ENCODE measurements at places on chromosomes 1 and 21.

DNA sequence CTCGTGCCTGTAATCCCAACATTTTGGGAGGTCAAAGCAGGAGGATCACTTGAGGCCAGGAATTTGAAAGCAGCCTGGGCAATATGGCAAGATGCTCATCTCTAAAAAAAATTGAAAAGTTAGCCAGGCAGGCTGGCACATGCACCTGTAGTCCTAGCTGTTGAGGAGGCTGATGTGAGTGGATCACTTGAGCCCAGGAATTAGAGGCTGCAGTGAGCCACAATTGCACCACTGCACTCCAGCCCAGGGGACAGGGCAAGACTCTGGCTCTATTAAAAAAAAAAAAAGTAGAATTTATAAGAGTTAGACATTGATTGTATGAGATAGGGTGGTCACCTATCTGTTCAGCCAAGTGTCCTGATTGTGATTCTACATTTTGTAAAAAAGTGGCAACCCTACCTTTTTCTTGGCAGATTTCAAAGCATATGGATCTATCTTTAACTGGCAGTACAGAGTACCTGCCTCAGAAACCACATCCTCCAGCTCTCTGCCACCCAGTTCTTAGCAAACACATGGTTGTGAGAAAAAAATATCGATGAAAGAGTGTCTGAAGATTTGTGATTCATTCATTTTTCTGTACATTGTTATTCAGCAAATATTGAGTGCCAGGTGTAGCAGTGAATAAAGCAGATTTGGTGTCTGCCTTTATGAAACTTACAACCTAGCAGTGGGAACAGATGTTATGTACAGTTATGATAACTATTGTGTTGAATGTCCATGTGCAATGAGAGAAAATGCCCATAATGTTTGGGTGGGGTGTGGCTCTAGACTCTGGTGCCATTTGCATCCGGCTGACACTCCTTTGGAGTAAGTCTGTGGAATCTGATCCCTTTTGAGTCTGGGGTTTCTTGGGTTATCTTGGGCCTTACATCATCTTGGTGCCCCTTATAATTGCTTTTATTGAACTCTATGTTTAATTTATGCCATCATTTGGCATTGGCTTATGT lies 82.5 kb downstream of the ST3GAL3 start:
- no peak for DNase-seq

GRCh38 chr1:72137656-72138055 lies 144.7 kb downstream of the NEGR1 start:
- no peak for DNase-seq

- DNase-seq, result no peak
Observed at GRCh38 chr1:89799495-89799894, 21.3 kb upstream of the LRRC8D start.

GRCh38 chr1:35500439-35500838 lies 56.8 kb downstream of the KIAA0319L start:
- DNase-seq, result no peak

DNA sequence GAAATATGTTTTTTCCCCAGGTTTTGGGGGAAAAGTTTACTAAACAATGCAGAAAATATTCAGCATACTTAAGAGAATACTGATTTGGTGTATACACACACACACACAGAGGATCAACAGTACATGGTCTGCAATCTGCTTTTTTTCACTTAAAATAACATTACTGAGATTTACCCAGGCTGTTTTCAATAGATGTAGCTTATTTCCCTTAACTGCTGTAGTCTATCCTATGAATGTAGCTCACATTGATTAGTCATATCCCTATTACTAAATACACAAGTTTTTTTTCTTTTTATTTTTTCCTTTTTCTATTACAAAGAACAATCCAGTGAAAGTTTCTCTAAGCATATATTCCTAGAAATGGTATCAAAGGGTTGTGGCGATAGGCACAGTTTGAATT lies 266.7 kb upstream of the GREM2 start:
- no peak for DNase-seq

- DNase-seq, result no peak
Observed at GRCh38 chr1:30305061-30305460, 418.3 kb downstream of the MATN1 start.

GRCh38 chr1:162172311-162173102 lies 103.0 kb downstream of the NOS1AP start:
- no peak for DNase-seq

GRCh38 chr1:159668739-159669138 lies 45.6 kb downstream of the CRP start:
- no peak for DNase-seq

- no peak for DNase-seq
Observed at GRCh38 chr1:221356693-221357092, 385.2 kb downstream of the DUSP10 start.

DNA sequence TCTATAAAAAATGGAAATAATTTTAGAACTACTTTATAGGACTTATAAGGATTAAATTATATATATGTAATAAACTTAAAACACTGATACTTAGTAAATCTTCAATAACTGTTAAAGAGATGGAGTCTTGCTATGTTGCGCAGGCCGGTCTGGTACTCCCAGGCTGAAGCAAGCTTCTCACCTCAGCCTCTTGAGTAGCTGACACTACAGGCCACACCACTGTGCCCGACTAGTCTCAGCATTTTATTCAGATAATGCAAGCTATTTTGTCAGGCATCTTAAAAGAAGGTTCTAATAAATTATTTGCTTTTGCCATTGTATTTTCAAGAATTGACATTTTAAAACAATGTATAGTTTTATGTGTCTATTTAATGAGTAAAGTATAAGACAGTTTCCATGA lies 20.8 kb downstream of the CNST start:
- no peak for DNase-seq

- DNase-seq, result no peak
Observed at GRCh38 chr1:229942501-229942900, 124.5 kb upstream of the GALNT2 start.

- DNase-seq, result no peak
Observed at GRCh38 chr1:82453511-82454185, 652.9 kb downstream of the ADGRL2 start.

DNA sequence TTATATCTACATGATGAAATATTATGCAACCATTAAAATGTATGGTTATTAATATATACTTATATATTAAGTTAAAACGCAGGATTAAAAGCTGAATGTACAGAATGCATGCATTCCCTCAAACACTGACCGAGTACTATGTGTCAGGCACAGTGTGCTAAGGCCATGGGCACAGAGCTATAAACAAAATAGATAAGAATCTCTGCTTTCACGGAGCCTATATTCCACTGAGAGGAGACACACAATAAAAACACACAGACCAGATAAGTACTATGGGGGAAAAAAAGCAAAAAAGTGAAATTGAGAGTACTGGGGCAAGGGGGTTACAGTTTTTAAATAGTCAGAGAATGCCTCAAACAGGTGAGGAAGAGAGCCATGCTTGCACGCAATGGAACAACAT lies 62.7 kb downstream of the GPATCH2 start:
- DNase-seq, result no peak

DNA sequence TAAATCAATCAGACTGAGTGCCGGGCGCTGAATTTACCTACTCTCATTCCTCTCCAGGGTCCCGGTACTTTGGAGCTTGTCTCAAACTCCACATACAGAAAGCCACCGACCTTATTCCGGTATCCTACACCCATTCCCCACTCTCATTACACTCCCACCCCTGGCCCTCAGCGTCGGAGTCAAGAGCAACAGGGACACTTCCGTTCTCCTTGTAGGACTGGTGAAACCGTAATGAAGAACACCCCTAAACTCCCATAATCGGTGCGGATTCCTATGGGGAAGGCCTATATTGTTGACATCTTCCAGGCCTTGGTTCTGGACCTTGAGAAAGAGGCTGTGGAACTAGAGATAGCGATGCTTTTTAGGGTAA lies 798 bp downstream of the ZBED6 start:
- DNase-seq, result peak; percentile 39

GRCh38 chr1:21867451-21867996 lies 55.5 kb downstream of the LDLRAD2 start:
- DNase-seq, result no peak

DNA sequence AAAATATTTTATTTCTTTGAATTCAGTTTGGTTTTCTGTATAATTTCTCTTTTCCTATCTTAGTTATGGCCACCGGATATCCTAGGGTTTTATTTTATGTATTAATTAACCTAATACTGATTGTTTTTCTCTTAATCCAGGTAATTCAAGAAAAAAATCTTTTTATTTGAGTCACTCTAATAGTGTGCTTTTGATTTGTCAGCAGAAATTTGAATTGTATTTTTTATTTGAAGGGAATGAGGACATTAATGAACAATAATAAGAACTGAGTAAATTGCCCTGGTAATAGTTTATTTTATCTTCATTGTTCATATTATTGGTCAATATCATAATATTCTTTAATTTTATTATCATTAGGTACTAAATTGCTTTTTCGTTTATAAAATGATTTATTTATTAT lies 120.1 kb downstream of the USP25 start:
- DNase-seq, result no peak

DNA sequence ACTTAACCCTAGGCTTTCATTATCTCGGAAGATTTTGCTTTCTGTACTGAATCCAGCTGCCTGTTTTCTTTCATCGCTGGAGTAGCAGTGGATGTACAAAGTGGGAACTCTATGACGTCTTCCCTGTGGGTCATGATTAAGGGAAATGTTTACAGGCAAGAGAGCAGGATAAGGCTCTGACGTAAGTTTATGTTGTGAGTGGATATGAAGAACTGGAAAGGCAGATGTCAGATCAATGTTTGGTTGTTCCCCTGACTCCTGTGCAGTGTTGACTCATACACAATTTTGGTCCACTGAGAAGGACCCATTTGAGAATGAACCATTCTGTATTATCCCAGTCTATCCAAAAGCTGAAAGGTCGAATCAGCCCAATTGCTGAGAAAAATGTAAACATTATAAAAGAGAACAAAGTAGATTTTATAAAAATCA lies 292.4 kb downstream of the GRIK1 start:
- no peak for DNase-seq

DNA sequence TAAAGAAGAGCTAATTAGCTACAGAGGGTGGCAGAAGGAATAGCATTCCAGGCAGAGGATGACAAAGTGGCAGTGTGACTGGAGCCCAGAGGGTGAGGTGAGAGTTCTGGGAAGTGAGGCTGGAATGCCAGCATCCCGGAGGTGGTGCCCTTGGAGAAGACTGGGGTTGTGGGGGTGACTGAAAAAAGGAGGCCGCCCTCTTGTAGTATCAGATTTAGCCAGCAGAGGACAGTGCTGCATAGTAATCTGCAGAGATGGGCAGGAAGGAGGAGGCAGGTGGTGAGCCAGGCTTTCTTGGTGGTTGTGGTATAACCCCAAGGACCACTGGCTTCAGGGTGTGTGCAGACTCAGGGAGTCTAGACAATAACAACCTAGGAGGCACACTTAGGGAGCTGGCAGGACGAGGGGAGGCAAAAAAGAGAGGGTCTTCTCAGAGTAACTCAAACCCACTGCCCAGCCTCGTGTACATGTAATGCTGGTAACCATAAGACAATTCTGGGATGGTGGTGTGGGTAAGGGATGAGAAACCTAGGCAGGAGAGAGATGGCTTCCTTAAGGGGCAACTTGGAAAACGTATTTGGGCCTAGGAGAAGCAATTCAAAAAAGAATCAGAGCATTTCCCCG lies 30.5 kb downstream of the MROH7 start:
- DNase-seq, result peak; percentile 77

- peak; percentile 67 for DNase-seq
Observed at GRCh38 chr1:161185282-161185682, 8.0 kb upstream of the B4GALT3 start.

DNA sequence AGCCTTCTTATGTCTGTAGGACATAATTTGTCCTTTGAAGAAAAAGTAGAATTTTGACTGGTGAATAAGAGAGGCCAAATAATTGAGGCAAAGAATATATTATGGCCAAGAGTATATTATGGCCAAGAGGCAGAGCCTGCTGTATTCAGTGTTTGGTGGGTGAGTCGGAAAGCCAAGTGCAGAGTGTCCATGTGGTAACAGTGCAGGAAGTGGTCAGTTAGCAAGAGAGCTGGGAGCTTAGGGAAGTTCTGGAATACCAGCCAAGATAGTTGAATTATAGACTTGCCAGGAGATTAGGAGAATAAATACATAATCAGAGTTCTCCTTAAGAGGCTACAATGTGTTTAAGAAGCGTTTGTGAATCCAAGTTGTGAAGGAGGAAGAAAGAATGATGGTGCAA lies 131.5 kb upstream of the LMO4 start:
- no peak for DNase-seq

- peak; percentile 44 for DNase-seq
Observed at GRCh38 chr1:86774305-86775295, 70.2 kb downstream of the SH3GLB1 start.

- DNase-seq, result no peak
Observed at GRCh38 chr21:26449161-26449560, 123.9 kb downstream of the CYYR1 start.

DNA sequence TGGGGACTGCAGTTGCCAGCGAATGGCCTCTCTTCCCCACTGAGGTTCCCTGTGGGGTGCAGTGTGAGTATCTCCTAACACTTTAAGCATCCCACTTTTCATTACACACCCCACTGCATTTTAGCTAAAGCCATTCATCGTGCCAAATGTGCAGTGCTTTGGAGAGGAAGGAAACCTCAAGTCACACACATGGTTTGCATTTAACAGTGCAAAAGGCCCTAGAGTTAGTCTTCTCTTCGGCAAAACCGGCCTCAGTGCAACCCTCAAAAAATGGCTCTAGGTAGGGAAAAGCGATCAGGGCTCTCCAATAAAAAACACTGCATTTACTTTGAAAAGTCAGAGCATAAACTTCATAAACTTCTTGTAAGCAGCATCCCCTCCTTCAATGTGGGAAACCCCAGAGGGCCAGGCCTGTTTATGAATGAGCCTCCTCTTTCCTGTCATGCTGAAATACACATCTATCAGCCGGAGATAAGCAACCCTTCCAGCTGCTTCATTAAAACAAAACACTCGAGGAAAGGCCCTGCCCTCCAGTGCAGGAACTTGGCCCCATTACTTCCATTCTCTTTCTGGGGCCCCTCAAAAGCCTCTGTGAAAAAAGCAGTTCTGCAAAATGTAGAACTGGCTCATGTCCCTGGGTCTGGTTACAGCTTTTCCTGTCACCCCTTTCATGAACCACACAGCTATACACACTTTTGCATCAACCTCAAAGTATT lies 184.0 kb downstream of the CDC7 start:
- DNase-seq, result no peak

GRCh38 chr1:14912839-14913481 lies 240.6 kb upstream of the TMEM51 start:
- no peak for DNase-seq

- no peak for DNase-seq
Observed at GRCh38 chr1:9262096-9262986, 27.8 kb downstream of the H6PD start.

- no peak for DNase-seq
Observed at GRCh38 chr1:70528590-70529333, 117.7 kb downstream of the CTH start.

- DNase-seq, result no peak
Observed at GRCh38 chr1:83929184-83929583, 69.7 kb downstream of the TTLL7 start.

DNA sequence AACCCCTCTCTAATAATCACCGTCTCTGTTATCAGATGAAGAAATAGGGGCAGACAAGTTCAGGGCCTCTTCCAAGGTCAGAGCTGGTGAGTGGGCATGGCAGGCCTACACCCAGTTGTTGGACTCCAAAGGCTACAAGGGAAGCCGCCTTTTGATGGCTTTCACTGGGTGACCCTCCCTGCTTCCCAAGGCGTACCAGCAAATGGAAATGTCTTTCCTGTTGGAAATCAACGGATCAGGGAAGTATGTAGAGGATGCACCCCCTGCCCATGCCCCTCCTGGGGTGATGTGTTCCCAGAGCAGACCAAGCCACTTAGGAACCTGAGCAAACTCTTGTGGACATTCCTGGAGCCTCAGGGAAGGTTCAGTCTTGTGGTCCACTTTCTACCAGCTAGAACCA lies 47.4 kb downstream of the LGR6 start:
- no peak for DNase-seq

GRCh38 chr1:29094954-29095353 lies 28.7 kb downstream of the TMEM200B start:
- no peak for DNase-seq

All from stimulated activated CD4-positive, alpha-beta T cell treated with anti-CD3 and anti-CD28 coated beads, Interleukin-2, amount 100 ng/mL, for 24 hours (primary cell).